Vagina (tissue), 2 donors: ENCODE measurements at places on chromosomes 4 and X. TPM values are rescaled to one million over a fixed set of nuclear protein-coding genes. Genes with fewer than 3 reads are reported as not detected.

DNA sequence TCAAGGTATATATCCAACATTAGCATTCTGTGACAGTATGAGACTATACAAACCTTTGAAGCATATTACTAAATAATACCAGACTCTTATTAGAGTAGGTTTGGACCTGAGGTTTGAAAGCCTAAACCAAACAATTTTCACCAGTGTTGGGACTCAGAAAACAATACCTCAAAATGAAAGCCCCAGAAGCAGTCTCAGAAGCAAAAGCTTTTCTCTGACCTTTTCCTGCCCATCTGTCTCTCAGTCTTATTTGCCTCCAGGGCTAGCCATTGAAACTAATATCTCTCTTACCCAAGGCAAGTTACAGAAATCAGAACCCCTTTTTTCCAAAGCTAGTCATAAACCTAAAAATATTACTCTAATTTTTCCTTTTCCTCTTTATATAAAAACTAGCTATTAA, 163.3 kb downstream of the PTCHD1 start:
- no peaks in the 10 kb centered on the region for H3K4me1 ChIP-seq
- no peak overlapping the region for H3K27ac ChIP-seq
- H3K27me3 ChIP-seq = no peaks in the 10 kb centered on the region
- no peak overlapping the region for H3K4me3 ChIP-seq

- H3K27ac ChIP-seq = no peak overlapping the region
- H3K27me3 ChIP-seq = no peaks in the 10 kb centered on the region
- no peak for DNase-seq
- no peaks in the 10 kb centered on the region for H3K36me3 ChIP-seq
- no peak overlapping the region for H3K4me3 ChIP-seq
Observed at GRCh38 chrX:25204182-25204581, 188.4 kb upstream of the ARX start.

- H3K4me1 ChIP-seq = no peaks in the 10 kb centered on the region
- H3K27me3 ChIP-seq = no peaks in the 10 kb centered on the region
- no peak overlapping the region for H3K27ac ChIP-seq
- DNase-seq = no peak
- H3K36me3 ChIP-seq = no peaks in the 10 kb centered on the region
Observed at GRCh38 chr4:14336656-14337055, 665.6 kb upstream of the CPEB2 start.

- no peak overlapping the region for H3K27ac ChIP-seq
- H3K4me3 ChIP-seq = no peak overlapping the region
- H3K27me3 ChIP-seq = no peaks in the 10 kb centered on the region
- H3K36me3 ChIP-seq = no peaks in the 10 kb centered on the region
- H3K4me1 ChIP-seq = peaks cover 7% of the 10 kb centered on the region
- DNase-seq = no peak
Observed at GRCh38 chr4:83113429-83113786, 1.1 kb downstream of the PLAC8 start.

GRCh38 chr4:126718136-126718535, 914.6 kb upstream of the INTU start:
- H3K27ac ChIP-seq = no peak overlapping the region
- no peaks in the 10 kb centered on the region for H3K4me1 ChIP-seq
- H3K36me3 ChIP-seq = no peaks in the 10 kb centered on the region
- H3K27me3 ChIP-seq = no peaks in the 10 kb centered on the region
- H3K4me3 ChIP-seq = no peak overlapping the region

DNA sequence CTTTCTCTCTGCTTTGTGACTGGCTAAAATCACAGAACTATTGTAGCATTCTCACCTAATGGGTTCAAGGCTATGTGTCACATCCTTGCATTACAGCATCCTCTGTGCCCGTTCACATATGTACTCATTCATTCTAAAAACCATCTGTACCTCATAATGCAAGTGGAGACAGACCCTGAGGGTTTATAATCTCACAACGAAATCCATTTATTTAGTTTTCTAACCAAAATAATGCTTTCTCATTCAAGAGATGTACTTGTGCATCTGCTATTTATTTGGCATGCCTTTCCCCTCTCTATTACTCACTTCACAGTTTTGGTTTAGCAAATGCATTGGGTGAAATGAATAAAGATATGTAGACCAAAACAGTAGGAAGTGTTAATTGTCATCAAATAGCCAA, 261.5 kb downstream of the DCHS2 start:
- no peaks in the 10 kb centered on the region for H3K27me3 ChIP-seq
- H3K4me3 ChIP-seq = no peak overlapping the region
- no peak overlapping the region for H3K27ac ChIP-seq
- DNase-seq = no peak
- H3K4me1 ChIP-seq = no peaks in the 10 kb centered on the region

GRCh38 chr4:153022241-153022715, 86.2 kb downstream of the FHDC1 start:
- peaks cover 13% of the 10 kb centered on the region for H3K4me1 ChIP-seq
- DNase-seq = no peak
- no peak overlapping the region for H3K4me3 ChIP-seq
- no peaks in the 10 kb centered on the region for H3K36me3 ChIP-seq
- H3K27ac ChIP-seq = no peak overlapping the region

The SRPX gene
- 118 TPM for total RNA-seq

The YIPF7 gene
- total RNA-seq = not detected

The RASGEF1B gene
- 13.5 TPM for total RNA-seq

The OGT gene
- 173 TPM for total RNA-seq

The SOX3 gene
- total RNA-seq = not detected

The XAGE3 gene
- total RNA-seq = not detected
